ENCODE measurements at places on chromosomes 2 and 18. TPM values are rescaled to one million over a fixed set of nuclear protein-coding genes. Genes with fewer than 3 reads are reported as not detected.

- no peak for DNase-seq
Measured at GRCh38 chr18:7618891-7619442, 51.9 kb downstream of the PTPRM start.

DNA sequence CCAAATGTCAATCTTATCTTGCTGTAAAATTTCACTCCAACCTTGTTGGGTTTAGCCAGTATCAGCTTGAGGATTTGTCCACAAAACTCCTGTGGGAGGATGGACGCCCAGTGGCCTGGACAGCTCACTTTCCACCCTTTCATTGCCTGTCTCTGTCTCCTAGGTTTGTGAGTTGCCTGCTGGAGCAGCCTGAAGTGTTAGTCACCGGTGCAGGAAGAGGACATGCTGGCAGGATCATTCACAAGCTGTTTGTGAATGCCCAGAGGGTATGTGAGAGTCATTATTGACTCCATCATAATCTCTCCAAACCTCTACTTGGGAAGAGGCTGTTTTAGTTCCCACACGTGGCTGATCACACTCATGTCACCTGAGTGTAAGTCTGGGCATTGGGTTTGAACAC lies 112.3 kb downstream of the RAB3GAP1 start:
- DNase-seq, result peak; percentile 2

ALPI gene
- total RNA-seq, result not detected

C2orf80 gene
- not detected for total RNA-seq

GRCh38 chr2:231332388-231332787 lies 63.1 kb upstream of the B3GNT7 start:
- DNase-seq, result no peak

GRCh38 chr2:191114403-191114886 lies 36.3 kb downstream of the STAT4 start:
- DNase-seq, result peak; percentile 12

DNA sequence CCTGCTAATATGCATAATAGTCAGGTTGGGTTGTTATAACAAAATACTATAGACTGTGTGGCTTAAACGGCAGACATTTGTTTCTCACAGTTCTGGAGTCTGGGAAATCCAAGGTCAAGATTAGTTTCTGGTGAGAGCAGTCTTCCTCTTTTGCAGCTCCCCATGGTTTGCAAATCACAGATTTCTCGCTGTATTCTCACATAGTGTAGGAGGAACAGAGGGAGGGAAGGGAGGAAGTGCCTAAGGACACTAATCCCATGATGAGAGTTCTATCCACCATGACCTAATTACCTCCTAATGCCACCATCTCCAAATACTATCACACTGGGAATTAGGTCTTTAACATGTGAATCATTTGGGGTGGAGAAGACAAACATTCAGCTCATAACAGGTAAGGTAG lies 20.1 kb upstream of the PTH2R start:
- no peak for DNase-seq

GTF2A1L gene
- total RNA-seq, result not detected

DNA sequence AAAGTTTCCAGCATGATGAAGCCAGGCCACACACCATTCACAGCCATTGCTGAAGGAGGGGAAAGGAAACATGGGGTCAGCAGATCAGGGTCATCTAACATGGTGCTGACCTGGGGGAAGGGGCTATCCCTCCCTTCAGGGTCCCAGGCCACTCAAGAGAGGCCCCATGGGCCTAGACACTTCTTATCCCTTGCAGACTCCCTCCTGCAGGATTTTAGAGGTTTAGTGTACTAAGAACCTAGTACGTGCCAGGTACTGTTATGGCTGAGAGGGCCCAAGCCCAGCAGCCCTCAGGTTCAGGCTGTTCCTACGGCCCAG lies 8.8 kb downstream of the KHK start:
- no peak for DNase-seq

DNA sequence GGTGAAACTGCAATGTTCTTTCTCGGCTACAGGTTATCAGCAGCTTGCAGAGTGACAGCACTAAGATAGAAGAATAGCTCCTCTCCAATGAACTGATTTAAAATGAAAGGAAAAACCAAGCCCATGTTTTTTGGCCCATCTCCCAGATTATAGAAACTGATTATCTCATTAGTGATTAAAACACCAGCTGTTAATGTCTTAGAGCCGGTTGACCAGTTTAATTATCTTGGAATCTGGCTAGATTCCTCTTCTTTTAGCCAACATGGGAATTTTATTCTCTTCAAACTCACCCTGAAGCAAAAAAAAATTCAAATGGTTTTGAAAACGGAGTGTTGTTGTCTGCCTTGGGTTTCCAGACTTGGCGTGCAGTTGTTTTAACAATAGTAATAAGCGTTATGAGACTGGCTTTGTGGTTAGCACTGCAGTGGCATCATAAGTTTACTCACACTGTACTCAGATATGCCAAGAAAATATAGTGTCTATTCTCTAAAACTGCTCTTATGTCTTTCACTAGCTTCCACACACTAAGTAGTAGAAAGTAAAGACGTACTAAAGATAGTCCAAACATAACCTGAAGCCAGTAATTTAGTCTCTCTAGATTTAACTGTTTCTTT lies 665.3 kb downstream of the STK39 start:
- DNase-seq, result no peak

- no peak for DNase-seq
Measured at GRCh38 chr18:44788334-44788733, 107.6 kb downstream of the SETBP1 start.

- no peak for DNase-seq
Measured at GRCh38 chr2:37797081-37797480, 125.6 kb upstream of the CDC42EP3 start.

GREB1 gene
- 2.4 TPM for total RNA-seq

- DNase-seq, result no peak
Measured at GRCh38 chr2:25229279-25230197, 61.2 kb upstream of the POMC start.

CFAP221 gene
- not detected for total RNA-seq

GRCh38 chr2:166572937-166573336 lies 78.9 kb upstream of the SCN7A start:
- DNase-seq, result peak; percentile 49

DNA sequence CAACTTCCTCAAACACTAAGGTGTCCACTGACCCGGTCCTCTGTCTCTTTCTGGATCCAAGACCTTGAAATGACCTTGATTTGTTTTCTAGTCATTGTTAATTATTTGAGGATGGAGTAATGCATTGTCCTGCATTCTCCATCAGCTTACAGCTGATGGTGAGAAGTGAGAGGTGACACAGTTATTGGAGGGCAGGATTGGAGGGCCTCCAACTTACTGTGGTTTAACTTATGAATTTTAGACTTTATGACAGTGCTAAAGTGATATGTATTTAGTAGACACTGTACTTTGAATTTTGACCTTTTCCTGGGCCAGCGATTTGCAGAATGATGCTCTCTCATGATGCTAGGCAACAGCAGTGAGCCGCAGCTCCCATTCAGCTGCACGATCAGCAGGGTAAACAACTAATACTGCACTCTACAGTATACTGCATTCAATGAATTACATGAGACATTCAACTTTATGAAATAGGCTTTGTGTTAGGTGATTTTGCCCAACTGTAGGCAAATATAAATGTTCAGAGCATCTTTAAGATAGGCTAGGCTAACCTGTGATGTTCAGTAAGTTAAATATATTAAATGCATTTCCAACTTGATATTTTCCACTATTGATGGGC lies 200.0 kb upstream of the MEX3C start:
- DNase-seq, result no peak

- peak; percentile 20 for DNase-seq
Measured at GRCh38 chr2:204625135-204625534, 79.9 kb downstream of the PARD3B start.

DNA sequence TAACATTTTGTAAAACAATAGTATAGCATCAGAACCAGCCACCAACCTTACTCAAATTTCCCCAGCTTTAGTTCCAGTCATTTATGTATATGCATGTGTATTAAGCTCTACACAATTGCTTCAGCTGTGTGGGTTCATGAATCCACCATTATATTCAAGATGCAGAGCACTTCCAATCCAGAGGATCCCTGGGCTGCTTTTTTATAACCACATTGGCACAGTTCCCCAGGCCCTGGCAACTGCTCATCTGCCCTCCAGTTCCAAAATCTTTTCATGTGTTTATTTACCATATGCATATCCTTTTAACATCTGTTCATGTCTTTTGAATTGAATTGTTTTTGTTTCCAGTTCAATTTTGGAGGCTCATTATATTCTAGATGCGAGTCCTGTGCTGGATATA lies 482.9 kb upstream of the HS6ST1 start:
- no peak for DNase-seq

DNA sequence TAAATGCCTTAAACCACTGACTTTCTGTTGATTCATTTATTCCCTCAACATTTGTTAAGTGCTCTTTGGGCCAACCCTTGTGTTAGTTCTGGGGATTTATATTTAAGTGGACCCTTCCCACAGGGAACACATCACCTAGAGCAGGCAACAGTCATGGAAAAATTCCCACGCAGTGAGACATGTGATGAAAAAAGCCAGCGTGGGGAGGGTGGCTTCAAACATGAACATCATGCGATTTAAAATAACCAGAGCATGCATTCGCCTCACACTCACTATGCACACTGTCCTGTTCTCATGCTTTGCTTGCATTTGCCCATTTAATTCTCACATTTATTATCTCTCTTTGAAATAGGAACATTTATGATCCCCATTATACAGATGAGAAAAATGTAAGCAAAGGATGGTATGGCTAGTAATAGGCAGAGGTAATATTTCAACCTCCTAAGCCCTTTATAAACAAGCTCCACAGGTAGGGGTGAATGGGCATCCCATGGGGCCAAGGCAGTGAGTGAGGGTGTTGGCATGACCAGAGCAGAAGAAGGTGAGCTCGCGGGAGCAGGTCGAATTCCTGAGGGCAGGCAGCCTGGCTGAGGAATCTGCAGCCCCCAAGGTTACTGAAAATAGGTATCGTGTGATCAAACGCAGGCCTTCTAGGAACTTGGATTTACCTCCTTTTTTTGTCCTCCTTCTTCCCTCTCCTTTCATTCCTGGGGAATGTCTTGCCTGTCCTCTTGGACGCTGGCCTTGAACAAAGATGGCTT lies 297.8 kb downstream of the MYCN start:
- no peak for DNase-seq

DNA sequence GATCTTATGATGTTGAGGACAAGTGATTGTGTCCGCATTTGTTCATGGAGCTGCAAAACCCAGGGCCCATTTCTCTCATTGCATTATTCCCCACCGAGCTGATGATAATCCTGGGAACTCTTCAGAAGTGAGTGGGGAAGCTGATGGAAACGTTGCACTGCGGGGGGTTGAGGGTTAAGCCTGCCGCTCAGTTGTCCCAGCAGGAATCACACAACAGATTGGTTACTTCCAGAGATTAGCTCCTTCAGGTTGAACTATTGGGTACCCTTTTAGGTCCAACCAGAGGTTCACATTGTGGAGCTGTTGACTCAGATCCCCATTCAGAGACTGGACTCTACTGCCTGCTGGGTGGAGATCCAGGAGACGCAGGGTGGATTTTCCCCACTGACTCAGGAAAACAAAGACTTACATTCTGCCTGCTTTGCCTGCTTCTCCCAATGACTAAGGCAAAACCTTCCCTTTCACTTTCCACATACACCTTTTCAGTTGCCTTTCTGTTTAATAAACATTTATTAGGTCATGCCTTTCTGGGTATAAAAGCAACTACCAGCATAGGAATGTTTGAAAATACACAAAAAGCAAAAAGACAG lies 286.4 kb downstream of the TXNL1 start:
- DNase-seq, result no peak

DNA sequence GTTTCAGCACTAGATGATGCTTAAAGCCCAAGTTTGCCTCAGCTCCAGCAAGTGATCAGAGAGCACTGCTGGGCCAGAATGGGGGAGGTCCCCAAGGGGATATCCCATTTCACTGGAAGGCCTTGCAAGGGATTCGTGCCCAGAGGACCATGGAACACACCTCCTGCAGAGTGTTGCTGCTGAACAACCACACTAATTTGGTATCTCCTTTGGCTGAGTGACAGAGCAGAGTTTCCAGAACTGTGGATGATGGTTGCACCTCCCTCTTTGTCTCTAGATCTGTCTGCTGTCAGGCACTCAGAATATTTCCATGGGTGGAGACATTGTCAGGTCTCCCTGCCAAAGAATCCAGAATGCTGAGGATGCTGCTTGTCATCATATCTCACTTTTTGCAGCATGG lies 484.8 kb upstream of the NETO1 start:
- no peak for DNase-seq

DNA sequence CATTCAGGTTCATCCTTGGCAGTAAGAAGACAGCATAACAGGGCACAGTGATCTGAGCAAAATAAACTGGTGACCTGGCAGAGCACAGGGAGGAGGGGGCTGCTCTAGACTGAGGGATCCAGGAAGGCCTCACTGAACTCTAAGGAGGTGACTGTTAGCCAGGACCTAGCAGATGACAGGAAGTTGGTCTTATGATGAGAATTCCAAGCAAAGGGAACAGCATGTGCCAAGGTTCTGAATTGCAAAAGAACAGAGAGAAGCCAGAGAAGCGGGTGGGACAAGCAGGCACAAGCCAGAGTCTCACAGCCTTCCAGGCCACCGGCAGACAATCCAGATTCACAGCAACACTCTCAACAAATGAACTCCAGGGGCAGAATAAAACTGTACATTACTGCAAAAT lies 152.7 kb upstream of the PTPRM start:
- no peak for DNase-seq

ZNF804A gene
- total RNA-seq, result 4.3 TPM

GRCh38 chr2:166494140-166494624 lies at the start of gene SCN7A:
SCN7A (minus strand) TSS chr2:166494249; CDS start chr2:166477696, 16,553 bp downstream.
- no peak for DNase-seq

GRCh38 chr18:52682260-52682659 lies 342.3 kb downstream of the DCC start:
- no peak for DNase-seq

DNA sequence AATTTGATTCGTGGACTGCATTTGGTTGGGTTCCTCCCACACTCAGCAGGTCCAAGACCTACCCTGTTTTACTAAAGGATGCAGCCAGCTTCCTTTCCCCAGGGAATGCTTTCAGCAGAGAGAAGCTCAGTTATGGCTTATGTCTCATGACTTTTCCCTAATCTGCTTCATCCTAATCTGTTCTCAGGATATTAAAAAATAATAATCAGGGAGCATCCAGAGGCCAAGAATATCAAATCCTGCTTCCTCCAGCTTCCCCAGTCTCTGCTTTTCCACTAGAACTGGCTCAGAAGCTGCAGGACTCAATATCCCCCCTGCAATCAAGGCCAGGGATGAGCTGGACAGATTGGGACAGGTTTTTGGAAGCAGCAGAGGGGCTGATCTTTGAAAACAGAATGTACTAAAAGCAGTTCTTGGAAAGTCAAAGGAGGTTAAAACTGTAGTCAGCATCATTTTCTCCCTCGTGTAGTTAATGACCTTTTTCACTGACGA lies 326.9 kb upstream of the TNP1 start:
- DNase-seq, result no peak

HNRNPA3 gene
- total RNA-seq, result 65.7 TPM

DNA sequence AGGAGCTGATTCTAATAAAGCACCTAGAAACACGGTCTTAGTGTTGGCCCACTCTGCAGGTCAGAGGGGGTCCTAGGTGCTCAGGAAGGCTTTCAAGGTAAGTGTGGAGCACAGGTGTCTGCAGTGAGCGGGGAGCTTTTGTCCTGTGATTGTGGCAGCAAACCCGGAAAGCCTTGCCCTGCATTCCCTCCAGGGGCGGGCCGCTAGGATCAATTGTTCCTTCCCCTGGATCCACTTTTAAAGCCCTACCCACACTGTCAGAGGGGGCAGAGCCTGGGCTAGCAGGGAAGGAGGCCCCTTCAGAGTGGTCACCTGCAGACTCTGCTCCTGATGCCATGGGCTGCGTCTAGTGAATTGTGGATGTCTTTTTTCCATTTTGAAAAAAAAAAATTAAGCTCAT lies 176.0 kb downstream of the CTIF start:
- no peak for DNase-seq
